Stimulated activated CD4-positive, alpha-beta T cell treated with anti-CD3 and anti-CD28 coated beads, TNF-alpha, amount 100 ng/mL, for 48 hours (primary cell): ENCODE measurements at places on chromosomes 3 and 15.

DNA sequence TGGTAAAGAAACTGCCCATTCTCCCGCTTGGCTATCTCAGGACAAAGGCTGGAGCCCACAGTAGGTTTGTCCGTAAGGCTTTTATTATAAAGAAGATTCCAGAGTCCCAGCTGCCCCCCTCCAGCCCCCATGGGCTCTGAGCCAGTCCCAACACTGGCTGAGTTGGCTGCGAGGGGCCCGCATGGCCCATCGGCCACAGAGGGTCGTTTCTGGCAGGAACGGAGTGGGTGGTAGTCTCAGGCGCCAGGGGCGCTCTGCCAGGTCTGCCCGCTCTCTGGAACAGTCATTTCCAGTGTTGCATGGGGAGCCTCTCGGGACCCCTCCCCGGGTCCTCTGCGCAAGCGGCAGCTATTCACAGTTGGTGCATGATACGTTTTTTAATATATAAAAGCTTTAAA lies 12.2 kb downstream of the H1-8 start:
- no peak for DNase-seq

DNA sequence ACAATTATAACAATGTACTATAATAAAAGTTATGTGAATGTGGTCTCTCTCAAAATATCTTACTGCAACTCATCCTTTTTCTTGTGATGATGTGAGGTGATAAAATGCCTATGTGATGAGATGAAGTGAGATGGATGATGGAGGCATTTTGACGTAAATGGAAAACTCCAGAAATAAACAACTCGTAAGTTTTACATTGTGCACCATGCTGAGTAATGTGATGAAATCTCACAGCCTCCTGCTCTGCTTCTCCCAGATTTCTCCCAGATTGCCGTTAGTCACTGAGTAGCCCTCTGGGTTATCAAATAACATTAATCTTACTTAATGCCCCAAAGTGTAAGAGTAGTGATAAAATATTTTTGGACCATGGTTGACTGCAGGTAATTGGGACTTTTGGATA lies 64.8 kb upstream of the SLCO2A1 start:
- DNase-seq: no peak

- DNase-seq: no peak
Observed at GRCh38 chr3:37741644-37742043, 120.0 kb upstream of the CTDSPL start.

- DNase-seq: no peak
Observed at GRCh38 chr15:74958320-74958907, 1.8 kb upstream of the RPP25 start.

DNA sequence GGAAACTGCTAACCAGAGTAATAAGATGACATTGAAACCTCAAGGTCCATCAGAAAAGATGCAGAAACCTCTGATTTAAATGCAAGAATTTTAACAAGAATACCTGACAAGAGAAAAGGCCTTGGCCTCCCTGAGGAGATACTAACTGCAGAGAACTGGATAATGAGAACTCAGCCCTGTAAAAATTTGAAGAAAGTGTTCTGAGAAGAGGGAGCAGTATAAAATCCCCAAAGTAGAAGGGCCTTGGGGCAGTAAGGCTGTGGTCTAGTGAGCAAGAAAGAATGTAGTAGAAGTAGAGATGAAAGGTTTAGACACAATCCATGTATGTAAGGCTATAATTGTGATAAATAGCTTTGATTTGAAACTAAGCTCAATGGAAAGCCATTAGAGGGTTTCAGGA lies 394.1 kb downstream of the ZBBX start:
- no peak for DNase-seq
